NCI-H1417 (cell line): ENCODE measurements at places on chromosomes 3 and 15.

- DNase-seq, result no peak
Measured at GRCh38 chr3:136893848-136894443, 31.9 kb downstream of the NCK1 start.

GRCh38 chr3:159390656-159391212, 588.9 kb downstream of the MFSD1 start:
- no peak for DNase-seq

GRCh38 chr15:83446904-83447709, at the start of gene SH3GL3:
Gene SH3GL3 (plus strand): TSS chr15:83447341. CDS start chr15:83447534, 193 bp downstream.
- DNase-seq, result peak; percentile 83

- DNase-seq, result no peak
Measured at GRCh38 chr3:124774327-124774718, 44.1 kb downstream of the UMPS start.
